ENCODE measurements at places on chromosomes 13 and 19.
A peak's percentile ranks its signal among the peaks of the same experiment; 100 is the strongest.

DNA sequence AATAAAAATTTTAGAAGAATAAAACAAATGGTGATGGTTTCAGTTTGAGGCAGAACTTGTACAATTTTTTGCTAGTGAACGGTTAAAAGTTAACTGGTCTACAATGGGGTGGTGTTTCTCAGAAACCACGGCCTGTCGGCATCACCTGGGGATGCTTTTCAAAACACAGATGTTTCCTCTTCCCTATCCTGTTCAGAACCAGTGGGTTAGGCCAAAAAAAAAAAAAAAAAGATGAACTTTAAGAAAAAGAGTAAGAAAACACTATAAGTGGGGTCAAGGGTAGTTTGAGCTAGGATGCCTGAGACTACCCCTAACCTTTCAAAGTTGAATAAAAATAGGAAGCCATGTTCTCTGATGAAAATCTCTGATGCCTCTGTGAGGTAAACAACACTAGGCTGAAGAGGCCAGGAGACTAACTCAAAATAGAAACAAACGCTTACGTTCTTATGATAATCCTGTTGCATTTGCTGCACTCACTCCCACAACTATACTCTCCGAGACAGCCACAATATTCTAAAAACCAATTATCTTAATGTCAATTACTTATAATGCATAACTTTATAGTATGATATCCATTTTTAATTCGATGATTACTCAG lies 3.3 kb downstream of the MTIF3 start:
- no peak for DNase-seq

GRCh38 chr13:54241719-54242118 lies 1213.1 kb downstream of the OLFM4 start:
- peak; percentile 3 for DNase-seq

DNA sequence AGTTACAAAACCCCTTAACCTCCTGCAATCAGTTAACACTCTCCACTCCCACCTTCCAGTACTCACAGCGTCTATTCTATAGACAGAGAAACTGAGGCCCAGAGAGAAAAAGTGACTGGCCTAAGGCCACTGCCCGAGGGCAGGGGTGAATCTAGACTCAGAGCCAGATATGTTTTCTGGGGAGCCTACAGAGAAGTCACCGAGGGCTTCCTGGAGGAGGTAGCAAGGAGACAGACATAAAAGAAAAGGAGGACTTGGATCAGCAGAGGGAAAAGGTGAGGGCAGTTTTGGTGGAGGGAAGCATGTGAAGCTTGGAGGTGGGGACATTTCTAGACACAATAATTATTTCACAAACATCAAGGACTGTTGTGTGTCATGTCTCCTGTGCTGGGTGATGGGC lies 1.6 kb upstream of the COMP start:
- no peak for DNase-seq

GRCh38 chr19:31594701-31595100 lies 245.5 kb upstream of the TSHZ3 start:
- no peak for DNase-seq

- DNase-seq: no peak
These were observed 6.8 kb downstream of the SHANK1 start for GRCh38 chr19:50712833-50713232.

GRCh38 chr13:110575322-110576069 lies 14.0 kb upstream of the RAB20 start:
- DNase-seq: peak; percentile 28

DNA sequence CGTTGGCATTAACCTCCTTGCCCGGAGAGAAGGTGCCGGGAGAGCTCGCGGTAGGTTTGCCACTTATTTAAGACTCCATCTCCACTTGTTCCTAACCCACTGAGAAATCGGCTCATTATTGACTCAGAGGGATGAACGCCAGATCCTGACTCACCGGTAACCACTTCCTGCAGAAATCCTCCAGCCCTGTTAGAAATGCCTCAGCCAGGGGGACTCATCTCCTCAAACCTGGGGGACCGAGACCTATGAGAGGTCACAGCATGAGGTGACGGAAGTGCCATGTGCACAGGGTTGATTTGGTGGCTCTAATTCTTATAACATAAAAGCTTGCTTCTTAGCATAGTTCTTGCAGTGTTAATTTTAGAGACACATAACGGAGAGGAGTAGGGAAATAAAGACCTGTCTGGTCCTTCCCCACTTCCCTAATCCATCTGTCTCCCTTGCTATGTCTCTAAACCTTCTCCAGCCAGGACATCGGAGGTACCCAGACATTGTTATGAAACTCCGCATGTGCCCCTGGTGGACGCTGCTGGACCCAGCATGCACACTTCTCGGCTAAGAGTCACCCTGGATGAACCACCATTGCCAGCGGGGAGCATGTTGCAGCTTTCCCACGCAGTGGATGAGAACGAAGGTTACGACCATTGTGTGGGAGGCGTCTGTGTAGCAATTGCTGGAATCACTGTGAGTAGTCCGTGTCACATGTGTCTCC lies 158.9 kb downstream of the EFNB2 start:
- DNase-seq: peak; percentile 27

- no peak for DNase-seq
These were observed 186.3 kb downstream of the TDRD3 start for GRCh38 chr13:60583196-60583888.

- DNase-seq: no peak
These were observed 24.3 kb downstream of the ARL11 start for GRCh38 chr13:49652355-49653305.

Data from NCI-H2029 (cell line).